ENCODE measurements at places on chromosomes 3 and 15.

GRCh38 chr3:19945969-19946831, 697 bp upstream of the RAB5A start:
- peak; percentile 28 for DNase-seq

GRCh38 chr3:46070595-46071093, 43.4 kb upstream of the XCR1 start:
- no peak for DNase-seq

GRCh38 chr3:64151342-64151871, 73.9 kb downstream of the PRICKLE2 start:
- no peak for DNase-seq

- no peak for DNase-seq
These were observed 161.6 kb upstream of the WNT5A start for GRCh38 chr3:55648591-55649318.

DNA sequence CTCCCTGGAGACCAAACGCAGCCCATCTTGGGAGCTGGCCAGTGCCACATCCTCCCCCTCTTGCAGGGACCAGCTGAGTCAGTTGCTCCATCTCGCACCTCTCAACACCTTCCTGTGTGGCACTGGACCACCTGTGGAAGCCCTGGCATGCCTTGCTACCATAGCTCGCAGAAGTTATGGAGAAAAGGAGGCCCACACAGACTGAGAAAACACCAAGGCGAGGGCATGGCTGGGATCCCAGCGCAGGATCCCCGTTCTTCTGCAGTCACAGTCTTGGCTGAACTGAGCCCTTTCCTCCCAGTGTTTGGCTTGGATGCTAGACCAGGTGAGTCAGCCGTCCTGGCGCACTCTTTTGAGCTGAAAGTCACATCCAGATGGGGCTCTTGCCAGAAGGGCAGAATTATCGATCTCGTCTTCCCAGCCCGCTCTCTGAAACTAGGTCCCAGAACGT, 46.9 kb downstream of the CHRD start:
- DNase-seq: no peak

GRCh38 chr15:70508561-70509281, 254.6 kb downstream of the UACA start:
- DNase-seq: no peak

DNA sequence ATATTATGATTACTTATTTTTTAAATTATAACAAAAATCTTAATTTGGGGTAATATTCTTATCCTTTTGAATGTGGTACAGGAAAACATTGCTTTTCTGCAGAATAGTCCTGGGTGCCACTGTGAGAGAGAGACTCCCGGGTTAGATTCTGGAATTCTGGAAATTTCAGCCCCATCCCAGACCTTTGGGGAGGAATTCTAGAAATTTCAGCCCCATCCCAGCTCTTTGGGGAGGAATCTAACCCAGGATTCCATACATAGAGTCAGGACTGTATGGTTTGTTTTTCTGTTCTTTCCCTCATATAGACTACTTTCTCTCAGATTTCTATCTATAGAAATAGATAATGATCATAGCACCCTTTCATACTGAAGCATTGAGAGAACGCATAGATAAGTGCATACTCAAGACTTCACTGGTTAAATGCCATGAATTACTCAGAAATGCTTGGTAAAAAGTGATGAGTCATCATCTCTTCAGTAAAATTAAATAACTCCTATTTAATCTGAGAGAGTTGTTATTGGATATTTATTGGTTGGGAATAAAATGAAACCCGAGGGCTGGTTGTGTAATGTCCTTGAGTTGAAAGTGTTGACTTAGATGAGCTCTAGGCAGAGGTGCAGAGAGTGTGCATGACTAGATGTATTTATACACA, 8.3 kb downstream of the EIF2AK4 start:
- DNase-seq: no peak

DNA sequence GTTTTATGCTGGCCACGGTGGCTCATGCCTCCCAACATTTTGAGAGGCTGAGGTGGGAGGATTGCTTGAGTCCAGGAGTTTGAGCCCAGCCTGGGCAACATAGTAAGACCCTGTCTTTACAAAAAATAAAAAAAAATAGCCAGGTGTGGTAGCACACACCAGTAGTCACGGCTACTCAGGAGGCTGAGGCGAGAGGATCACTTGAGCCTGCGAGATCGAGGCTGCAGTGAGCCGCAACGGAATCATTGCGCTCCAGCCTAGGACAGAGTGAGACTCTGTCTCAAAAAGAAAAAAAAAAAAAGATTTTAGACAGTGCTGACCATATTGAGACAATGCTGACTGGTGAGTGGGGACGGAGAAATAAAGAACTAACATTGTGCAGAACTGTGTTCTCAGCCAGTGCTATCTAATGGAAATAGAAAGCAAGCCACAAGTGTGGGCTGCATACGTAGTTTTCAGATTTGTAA, 67.2 kb downstream of the ST6GAL1 start:
- DNase-seq: no peak

DNA sequence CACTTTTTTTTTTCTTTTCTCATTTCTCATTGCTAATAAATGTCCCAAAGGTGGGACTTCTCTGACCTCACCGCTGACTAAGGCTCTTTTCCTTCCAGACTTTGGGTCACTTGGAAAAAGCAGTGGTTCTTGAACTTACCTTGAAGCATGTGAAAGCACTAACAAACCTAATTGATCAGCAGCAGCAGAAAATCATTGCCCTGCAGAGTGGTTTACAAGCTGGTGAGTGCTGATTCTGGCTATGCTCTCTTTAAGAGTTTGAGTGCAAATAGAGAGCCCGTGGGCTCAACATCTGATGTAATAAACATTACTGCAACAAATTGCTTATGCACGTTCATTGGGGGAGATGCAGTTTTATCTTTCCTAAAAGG, 2.0 kb downstream of the BHLHE40 start:
- no peak for DNase-seq

DNA sequence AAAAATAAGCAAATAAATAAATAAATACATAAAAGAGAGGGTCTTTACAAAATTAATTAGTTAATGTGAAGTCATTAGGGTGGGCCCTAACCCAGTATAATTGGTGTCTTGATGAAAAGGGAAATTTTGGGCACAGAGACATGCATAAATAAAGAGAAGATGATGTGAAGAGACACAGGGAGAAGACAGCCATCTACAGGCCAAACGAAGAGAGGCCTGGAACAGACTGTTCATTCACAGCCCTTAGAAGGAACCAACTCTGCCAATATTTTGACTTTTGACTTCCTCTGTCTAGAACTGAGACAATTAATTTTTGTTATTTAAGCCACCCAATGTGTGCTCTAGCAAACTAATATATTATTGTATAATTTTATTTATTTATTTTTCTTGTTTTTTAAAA, 29.6 kb upstream of the SELENOK start:
- DNase-seq: no peak

DNA sequence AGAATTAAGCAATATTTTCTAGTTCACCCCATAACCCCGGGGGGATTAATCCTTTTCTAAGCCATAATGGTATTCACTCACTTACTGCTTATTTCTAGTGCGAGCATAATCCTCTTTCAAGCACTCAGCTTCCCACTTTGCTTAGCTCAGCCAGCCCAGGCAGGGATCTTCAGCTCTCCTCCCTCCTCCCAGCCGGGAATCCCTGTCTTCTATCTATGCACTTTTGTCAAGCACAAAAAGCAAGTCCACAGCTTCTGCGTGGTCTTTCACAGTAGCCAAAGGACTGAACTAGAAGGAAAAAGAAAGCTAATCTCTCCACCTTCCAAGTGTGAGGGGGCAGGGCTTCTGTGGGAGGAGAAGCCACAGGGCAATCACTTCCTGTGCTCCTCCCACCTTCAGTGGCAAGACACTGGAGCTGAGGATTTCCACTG, 62.8 kb downstream of the PEX5L start:
- peak; percentile 57 for DNase-seq

DNA sequence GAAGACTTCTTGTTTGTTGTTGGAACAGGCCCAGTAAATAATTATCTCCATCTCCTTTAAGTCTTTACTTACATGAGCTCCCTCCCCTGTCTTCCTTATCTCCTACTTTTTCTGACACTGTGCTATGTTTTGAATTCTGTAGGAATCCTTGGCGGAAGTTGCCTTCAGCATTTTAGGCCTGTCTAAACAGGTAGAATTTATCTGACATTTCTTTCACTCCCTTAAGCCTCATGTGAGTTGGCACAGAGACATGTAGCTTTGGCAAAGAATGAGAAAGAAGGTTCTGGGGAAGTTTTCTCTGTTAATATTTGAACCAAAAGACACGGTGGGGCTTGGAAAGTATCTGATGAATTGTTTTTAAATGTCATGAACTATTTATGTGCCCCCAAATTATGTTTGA, 8.1 kb downstream of the MCTP2 start:
- no peak for DNase-seq

DNA sequence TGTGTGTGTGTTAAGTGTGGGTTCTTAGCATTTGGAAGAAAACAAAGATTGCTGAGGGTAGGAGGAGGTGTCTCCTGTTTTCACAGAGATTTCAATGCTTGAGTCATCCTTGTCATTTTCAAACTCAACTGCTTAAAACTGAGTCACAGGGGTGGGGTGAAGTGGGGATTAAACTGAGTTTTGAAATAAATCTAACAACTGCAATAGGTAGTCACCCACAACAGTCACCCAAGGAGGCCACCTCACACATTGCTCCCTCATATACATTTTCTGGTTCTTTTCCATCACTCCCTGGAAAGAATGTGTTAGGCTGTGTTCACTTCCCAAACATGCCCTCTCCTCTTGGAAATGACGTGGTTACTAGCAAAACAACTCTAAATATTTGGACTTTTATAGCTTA, 187.7 kb upstream of the CMC1 start:
- no peak for DNase-seq

- DNase-seq: no peak
These were observed 50.2 kb downstream of the CHP1 start for GRCh38 chr15:41281236-41281635.

GRCh38 chr3:157026091-157026490, 133.9 kb downstream of the CCNL1 start:
- no peak for DNase-seq

DNA sequence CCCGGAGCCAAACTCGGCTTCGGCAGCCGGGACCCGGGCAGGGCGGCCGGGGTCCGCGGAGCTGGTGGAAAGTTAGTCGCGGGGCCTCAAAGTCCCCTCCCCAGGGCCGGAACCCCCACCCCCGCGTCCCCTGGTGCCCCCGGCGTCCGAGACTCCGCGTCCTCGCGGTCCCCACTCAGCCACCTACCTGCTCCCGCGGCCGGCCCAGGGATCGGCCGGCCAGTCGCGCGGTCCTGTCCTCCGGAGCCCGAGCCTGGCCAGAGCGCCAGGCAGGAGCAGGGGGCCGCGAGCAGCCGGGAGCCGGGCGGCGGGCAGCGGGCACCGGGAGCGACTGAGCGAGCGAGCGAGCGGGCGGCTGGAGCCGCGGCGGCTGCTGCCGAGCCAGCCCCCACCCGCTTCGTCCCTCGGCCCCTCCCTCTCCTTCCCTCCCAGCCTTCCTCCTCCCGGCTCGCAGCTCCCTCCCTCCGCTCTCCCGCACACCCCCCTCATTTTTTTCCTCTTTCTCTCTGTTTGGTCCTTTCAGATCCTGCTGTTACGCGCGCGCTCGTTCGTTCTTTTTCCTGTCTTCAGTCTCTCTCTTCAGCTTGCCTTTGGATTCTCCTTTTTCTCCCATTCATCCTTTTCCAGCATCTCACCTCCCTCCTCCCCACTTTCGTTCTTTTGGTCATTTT, at the start of gene MEGF11:
Gene MEGF11 (minus strand): TSS at position 333 of the 671 bp plus-strand sequence. CDS start 125,347 bp downstream, outside the sequence.
- DNase-seq: peak; percentile 68

DNA sequence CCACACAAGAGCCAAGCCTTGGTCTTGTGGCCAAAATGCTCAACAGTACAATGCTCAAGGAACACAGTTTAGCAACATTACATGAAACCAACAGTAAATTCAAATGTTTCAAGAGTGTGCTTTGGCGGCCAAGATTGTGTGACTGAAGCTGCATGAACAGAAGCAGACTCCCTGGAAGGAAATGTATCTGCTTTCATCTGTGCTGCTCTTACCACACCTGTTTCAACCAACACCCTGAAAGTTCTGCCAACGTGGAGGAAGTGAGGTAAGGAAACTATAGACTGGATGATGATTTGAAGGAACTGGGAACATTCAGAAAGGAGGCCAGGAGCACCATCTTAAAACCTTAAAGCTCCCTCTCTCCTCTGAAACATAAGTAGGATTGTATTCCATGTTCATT, 55.7 kb downstream of the MB21D2 start:
- DNase-seq: no peak

DNA sequence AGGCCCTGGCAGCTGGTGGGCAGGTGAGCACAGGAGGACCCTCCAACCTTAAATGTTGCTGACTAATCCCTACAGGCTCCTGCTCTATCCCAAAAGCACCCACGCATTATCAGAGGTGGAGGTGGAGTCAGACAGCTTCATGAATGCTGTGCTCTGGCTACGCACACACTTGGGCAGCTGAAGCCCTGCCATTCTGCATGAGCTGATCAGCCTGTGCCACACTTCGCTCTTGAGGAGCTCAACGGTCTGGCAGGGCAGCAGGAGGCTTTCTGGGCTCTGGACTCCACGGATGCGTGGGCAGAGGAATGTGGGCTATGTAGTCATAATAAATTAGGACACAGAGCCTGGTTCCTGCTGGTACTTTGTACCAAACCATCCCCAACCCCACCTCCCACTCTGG, 6.1 kb downstream of the MST1 start:
- no peak for DNase-seq

- DNase-seq: no peak
These were observed 43.9 kb upstream of the RYK start for GRCh38 chr3:134294302-134295280.
